Stimulated activated CD4-positive, alpha-beta T cell treated with anti-CD3 and anti-CD28 coated beads, Interleukin-1b, Interleukin-23, amount 100 ng/mL, for 1 hour (primary cell): ENCODE measurements at places on chromosomes 6 and 20.

DNA sequence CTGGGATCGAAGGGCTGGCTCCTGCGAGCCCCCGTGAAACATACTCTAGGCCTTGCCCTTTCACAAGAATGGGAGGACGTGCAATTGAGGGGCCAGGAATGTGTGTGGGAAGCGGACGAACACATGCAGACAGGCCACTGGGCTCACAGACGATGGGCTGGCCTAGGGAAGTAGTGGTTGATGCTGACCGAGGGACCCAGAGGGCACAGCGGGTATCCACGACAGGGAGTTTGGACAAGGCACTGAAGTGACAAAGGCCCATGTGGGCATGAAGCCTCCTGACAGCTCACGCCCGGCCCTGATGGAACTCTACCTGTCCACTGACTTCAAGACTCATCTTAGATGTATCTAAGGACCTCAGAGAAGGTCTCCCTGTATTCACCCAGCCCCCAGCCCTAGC is 52.2 kb downstream of the MYH7B start:
- DNase-seq, result no peak

DNA sequence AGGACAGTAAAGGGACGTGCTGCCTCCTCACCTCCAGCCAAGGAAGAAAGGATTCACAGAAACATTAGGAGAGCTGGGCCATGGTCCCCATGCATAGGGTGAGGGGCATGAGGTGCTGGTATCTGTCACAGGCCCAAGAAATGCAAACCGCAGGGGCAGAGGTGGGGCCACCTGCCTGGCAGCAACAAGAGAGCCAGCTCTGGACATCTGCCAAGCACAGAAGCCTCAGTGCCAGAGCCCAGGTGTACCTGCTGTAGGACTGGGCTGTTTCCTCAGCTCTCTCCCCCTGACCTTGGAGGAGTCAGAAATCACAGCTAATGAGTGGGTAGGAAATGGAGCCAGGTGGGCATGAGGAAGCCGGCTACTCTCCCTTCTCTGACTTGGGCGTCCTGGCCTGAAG is 45.3 kb downstream of the SLC2A12 start:
- no peak for DNase-seq

- peak; percentile 5 for DNase-seq
Measured at GRCh38 chr6:149895833-149896271, 2.1 kb downstream of the RAET1E start.

DNA sequence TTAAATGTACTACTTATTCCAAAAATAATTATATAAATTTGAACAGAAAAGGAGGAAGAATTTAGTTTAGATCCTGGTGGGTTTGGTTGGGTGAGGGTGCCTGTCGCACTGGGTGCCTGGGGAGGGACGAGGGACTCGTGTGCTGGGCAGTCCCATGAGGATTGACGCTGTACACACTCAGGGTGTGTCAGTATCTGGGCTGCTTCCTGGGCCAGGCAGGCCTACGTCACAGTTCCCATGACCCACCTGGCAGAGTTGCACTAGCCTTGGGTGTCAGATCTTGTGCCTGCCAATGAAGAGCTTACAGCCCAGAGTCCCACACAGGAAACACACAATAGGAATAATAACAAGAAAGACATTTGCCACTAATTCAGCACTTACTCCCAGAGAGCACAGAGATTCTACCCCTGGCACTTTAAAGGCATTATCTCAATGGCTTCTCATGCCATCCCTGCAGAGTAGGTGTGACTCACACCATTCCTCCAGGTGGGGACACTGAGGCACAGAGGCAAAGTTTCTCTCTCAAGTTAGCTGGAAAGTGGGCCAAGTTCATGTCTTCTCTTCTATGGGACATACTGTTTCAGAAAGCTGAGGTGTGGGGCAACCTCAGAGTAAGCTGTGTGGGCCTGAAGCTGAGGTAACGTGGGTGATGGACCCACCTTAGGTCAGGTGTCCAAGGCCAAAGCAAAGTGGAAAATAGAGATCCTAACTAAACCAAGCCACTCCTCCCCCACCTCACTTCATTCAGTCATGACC is 1.3 kb upstream of the SDCBP2 start:
- no peak for DNase-seq

- no peak for DNase-seq
Measured at GRCh38 chr20:12012241-12013222, 94.8 kb downstream of the BTBD3 start.

GRCh38 chr6:119890470-119890869 is 540.9 kb upstream of the MAN1A1 start:
- no peak for DNase-seq

GRCh38 chr20:17896193-17896723 is 72.3 kb downstream of the SNX5 start:
- DNase-seq, result no peak

GRCh38 chr6:64037427-64037826 is 401.8 kb downstream of the PHF3 start:
- DNase-seq, result no peak

DNA sequence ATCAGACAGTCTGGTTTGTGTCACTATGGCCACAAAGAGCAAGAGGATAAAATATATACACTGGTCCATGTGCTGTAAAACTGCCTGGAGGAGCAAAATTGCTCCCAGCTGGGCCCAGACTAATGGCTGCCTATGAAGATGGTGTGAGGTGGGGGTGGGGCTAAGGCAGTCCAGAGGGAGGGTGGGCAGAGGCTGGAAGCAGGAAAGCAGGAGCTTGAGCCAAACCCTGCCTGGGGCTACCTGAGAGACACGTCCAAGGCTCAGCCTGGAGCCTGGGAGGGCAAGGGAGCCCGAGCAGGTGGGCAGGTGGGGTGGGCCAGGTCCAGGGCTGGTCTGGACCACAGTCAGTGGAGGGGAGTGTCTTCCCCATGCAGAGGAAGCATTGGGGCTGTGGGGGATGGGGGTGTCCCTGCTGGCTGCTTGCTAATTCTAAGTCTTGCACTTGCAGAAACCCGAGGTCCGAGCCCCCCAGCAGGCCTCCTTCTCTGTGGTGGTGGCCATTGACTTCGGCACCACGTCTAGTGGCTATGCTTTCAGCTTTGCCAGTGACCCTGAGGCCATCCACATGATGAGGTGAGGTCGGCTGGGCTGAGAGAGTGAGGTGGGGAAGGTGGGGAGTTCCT is 9.5 kb downstream of the HSPA12B start:
- DNase-seq, result no peak

- no peak for DNase-seq
Measured at GRCh38 chr6:95946906-95947305, 68.9 kb upstream of the FUT9 start.

DNA sequence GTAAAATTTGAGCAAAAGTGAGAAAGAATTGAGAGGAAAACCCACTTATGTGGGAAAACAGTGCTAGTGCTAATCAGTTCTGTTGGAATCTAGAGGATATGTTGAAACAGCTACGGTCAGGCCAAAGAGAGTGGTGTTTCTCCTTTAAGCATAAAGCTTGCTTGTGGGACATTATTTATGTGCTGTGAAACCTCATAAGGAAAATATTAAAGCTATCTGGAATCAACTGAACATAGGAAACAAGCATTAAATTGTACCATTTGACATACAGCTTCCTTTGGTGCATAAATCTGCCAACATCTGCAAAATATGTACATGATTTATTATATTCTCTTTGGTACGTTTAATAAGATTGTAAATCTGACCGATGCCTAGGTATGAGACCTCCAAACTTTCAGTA is 182.5 kb upstream of the PDE10A start:
- DNase-seq, result no peak

- DNase-seq, result no peak
Measured at GRCh38 chr6:20806669-20807068, 272.4 kb downstream of the CDKAL1 start.

DNA sequence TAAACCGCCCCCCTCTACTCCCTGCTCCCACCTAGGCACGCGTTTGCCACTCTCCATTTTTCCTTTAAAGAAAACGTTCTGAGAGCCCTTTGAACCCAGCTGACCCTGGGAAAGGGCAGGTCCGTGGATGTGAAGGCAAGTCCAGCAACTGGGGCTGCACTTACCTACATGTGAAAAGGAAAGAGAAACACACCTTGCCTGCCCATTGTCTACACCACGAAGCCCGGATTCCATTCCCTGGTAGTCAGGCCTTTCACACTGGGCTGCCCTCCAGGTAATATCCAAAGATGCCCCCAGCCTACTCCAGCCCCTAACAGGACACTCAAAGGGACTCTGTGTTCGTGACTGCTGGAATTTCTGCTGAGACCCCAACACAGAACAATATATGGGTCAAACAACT is 94.4 kb downstream of the CD83 start:
- no peak for DNase-seq

DNA sequence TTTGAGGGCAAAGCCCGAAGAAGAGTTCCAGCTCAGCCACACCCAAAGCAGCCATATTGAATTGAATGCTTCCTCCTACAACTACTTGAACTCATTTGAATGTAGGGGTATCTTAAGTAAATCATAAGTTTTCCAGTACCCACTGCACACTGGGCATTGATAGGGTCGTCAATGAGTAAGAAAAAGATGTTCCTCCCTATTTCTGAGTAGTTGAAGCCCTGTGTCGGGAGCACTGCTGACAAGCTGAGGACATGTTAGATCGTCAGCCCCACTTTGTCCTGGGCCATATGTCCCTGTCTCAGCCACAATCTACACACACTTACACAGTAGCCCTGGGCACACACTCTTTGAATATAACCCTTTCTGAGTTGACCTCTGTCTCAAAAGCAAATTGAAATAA is 105.7 kb downstream of the ARHGAP18 start:
- DNase-seq, result no peak

DNA sequence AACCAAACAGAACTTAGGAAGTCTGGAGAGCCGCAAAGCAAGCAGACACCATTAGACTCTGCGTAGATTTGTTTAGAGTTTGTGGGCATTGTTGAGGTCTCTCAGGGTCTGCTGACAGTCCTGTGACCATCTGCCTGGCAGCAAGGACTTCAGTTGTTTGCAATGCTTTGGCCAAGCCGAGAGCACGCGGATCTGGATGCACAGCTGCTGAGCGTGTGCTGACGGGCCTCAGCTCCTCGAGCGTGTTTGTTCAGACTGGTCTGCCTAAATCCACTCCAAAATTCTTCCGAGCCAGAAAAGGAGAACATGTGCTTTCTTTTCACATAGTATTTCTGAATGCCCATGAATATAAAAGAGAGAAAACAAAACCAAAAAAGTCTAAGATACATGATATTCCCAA is 159.0 kb downstream of the ZNF217 start:
- no peak for DNase-seq

GRCh38 chr6:12472601-12473038 is 182.5 kb downstream of the EDN1 start:
- no peak for DNase-seq

DNA sequence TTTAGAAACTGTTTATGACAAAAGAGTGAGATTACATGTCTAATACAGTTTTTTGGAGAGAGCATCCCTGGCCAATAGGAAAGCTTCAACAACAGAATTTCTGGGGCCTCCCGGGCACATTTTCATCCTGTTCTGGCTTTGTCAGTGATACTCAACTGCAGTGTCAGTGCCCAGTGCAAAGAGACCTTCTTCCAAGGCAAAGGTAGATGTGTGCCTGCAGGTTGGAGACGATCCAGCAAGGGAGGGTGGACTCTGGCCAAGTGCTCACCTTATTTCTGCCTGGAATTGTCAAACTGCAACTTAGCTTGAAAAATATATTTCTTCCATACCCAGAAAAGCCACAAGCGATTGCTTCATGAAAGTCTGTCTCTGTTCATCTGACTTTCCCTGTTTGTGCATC is 211.6 kb upstream of the SNX9 start:
- DNase-seq, result no peak

GRCh38 chr6:5896476-5897200 is 110.1 kb downstream of the NRN1 start:
- no peak for DNase-seq

DNA sequence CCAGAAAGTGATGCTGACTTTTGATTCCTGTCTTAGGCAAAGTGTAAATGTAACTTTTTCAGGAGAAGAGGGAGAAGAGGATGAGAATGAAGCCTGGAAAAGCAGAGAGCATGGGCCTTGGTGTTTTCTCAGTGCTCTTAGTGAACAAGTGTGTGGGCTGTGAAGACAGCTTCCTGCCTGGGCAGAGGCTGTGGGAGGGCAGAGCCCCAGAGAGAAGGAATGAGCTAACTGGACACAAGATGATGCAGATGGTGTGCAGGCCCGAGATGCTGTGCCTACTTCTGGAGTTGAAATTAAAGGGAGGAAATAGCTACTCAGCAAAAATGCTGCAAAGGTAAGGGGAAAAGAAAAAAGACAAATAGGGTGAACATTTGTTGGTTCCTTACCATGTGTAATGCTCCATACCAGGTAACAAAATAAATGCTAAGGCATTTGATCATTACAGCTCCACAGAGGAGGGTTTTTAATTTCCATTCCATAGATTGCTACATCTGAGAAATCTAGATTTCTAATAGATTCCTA is 87.0 kb upstream of the CEP162 start:
- DNase-seq, result no peak

GRCh38 chr20:3172933-3173609 is at the start of gene LZTS3:
LZTS3 (minus strand) TSS chr20:3173549; CDS start chr20:3167163, 6,386 bp downstream.
- DNase-seq, result peak; percentile 69

GRCh38 chr6:152094992-152095592 is 287.6 kb downstream of the ESR1 start:
- no peak for DNase-seq

- no peak for DNase-seq
Measured at GRCh38 chr20:63284544-63284949, 8.4 kb upstream of the COL20A1 start.

DNA sequence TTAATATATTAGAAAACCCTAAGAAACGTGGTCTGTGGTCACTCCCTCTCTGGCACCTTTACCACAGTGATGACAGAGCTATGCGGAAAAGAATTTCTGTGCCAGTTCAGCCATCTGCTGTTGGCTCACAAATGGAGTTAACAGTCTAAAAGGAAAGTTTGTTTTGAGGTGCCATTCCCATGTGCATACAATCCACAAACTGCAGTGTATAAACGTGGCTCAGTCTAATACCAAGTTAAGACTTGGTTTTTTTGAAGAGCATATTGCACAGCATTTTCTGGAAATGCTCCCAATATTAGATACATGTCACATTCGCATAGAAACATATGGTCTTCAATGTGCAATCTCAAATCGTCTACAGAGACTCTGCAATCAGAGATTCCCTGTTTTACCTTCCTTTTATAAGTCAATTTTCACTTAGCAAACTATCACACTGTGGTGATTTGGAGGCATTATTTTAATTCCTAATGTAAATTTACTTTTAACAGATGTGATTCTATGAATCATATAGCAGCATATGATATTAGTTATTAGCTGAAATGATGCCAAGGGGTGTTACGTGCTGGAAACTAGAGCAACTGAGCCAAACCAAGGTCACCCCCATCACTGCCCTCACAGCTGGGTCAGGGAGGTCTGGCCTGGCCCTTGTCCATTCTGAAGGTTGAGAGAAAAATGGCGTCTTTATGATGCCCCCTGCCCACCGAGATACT is 383.5 kb downstream of the PRKN start:
- no peak for DNase-seq

- DNase-seq, result no peak
Measured at GRCh38 chr6:137737836-137738596, 129.0 kb upstream of the TNFAIP3 start.

DNA sequence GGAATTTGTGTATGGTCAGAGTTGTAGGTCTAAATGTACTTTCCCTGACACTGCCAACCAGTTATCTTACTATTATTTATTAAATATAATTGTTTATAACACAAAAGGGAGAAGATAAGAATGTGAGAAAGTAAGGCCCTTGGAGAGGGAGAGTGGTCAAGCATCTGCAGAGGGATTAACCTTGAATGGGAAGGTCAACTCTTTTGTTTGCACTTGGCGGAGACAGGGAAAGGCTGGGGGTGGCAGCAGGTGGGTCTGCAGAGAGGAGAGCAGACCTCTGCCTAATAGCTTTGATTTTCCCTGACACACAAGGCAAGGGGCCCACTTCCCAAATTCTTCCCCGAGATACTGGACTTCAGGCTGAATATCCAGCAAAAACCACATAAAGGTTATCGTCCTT is 4.2 kb downstream of the LRP11 start:
- DNase-seq, result no peak

GRCh38 chr20:8321001-8321400 is 188.9 kb downstream of the PLCB1 start:
- DNase-seq, result no peak
